Activated CD4-positive, alpha-beta T cell treated with anti-CD3 and anti-CD28 coated beads, Interleukin-2, amount 50 U/mL, for 48 hours (primary cell): ENCODE measurements at places on chromosomes 5 and 9.

GRCh38 chr5:148398698-148399121, 15.0 kb downstream of the FBXO38 start:
- DNase-seq: no peak

GRCh38 chr9:98331536-98332259, 76.2 kb upstream of the TBC1D2 start:
- DNase-seq: no peak

DNA sequence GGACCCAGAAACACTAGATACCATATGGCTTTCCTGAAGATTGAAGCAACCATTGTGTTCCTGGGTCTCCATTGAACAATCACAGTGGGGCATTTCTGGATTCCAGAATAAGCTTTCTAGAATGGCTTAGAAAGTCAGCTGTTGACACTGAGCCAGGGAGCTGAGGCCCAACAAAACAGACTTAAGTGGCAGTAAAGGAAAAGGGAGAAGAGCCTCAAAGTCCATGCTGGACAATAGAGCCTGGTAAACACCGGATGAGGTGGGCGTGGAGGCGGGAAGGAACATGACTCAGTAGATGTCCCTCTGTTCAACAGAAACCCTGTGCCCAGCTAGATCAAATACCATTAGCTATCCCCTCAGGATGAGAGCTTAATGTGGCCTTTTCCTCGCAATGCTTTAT, 14.8 kb downstream of the SPARC start:
- DNase-seq: no peak

GRCh38 chr5:168056499-168057182, 234.8 kb upstream of the WWC1 start:
- no peak for DNase-seq
